ENCODE measurements at places on chromosomes 12 and 14.

- no peak for DNase-seq
Measured at GRCh38 chr12:2745655-2746054, 49.1 kb upstream of the FKBP4 start.

DNA sequence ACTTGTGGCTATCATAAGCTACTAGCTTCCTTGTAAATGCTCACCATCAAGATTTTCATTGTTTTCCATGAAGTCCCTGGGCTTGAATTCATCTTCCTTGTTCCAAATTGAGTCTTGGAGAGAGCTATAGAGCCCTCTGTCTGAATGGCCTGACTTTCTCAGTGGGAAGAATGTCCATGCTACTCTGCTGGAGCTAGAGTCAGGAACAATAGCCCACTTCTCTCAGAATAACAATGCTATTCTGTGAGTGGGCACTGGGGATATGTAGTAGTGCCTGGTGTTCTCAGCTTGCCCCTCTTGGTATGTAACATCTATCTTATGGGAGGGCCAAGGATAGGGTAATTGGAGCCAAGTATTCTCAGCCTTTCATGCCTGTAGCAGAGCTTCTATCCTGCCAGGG lies 127.6 kb upstream of the TRHDE start:
- no peak for DNase-seq

DNA sequence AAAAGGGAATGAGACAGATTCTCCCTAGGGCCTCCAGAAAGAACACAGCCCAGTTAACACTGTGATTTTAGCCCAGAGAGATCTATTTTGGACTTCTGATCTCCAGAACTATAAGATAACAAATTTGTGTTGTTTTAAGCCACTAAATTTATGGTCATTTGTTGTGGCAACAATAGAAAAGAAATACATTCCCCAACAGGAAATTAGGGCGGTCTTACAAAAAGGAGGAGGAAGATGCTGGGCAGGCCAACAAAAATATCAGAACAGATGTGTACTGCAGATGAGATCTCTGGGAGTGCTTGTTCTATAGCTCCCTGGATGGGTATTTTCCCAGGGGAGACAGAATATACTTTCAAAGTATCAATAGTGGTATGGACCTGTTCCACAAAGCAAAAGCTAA lies 32.0 kb upstream of the SOCS2 start:
- DNase-seq = no peak

DNA sequence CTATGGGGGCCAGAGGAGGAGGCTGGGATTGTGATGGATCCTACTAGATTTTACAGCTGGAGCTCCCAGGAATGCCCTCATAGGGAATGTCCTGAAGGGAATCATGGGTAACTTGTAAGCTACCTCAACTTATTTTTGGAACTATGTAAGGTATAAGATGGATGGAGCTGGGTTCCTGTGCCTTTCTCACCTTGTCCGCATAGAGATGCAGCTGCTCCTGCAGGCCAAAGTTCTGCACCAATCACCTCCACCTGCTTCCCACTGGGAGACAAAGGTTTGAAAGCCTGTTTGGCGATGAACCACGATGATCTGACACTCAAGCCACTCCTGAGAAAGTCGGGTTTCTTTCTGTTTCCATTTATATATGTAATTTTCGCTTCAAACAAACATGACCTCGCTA lies 648 bp upstream of the AKAP5 start:
- DNase-seq = no peak

- DNase-seq = no peak
Measured at GRCh38 chr12:52060498-52061177, 9.1 kb upstream of the ATG101 start.

- DNase-seq = no peak
Measured at GRCh38 chr14:81179631-81180030, 41.1 kb downstream of the GTF2A1 start.

Measured in osteocyte (in vitro differentiated cells).